ENCODE measurements at places on chromosomes 5 and 9.

- DNase-seq, result no peak
These were observed 203.1 kb downstream of the SAXO1 start for GRCh38 chr9:18829873-18830272.

DNA sequence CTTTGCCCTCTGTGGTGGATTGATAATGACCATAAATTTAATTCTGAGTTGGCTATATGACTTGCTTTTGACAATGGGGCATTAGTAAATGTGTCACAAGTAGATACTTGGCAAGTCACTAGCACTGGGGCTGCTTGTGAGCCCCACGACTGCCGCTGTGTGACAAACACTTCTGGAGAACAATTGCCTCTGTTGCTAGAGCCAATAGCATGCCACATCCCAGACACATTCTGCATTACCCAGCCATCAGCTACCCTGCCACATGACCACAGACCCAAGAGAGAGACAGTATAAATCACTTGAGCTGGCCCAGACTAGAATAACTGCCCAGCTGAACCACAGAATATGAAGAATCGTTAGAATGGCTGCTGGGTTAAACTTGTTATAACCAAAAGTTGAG is 753.2 kb upstream of the DMAC1 start:
- DNase-seq, result no peak

DNA sequence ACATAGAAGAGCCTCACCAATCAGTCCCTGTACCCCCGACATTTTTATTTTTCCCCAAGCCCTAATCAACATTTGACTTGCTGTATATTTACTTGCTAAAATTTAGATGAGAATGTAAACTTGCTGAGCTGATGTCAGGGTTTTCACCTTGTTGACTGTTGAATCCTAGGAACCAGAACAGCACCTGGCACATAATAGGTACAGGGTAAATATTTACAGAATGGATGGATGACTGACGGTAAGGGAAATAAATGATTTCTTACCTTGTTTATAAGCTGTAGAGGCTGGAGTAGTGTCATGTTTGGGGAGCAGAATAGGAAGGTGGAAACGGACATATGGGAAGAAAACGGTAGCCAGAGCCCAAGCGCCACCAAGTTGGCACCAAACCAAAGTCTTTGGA is 107.0 kb upstream of the NUDT12 start:
- no peak for DNase-seq

DNA sequence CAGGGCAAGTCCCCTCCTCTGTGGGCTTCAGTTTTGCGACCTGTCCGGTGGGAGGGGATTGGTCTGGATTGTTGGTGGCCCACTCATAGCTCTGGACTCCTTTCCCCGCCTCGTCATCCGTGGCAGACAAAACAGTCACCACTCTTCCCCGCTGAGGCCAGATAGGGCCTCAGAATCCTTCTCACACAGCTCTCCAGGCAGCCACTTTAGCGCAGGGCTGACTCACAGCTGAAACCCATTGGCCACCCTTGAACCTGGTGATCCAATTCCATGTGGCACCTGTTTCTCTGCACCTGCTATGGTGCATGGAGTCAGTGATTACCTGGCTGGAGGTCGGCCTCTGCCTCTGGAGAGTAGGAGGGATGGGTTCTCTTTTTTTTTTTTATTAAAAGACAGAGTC is 15.8 kb upstream of the CACFD1 start:
- no peak for DNase-seq

- no peak for DNase-seq
These were observed at the start of gene ZNF608 for GRCh38 chr5:124745928-124746915. TSS of gene ZNF608 (minus strand) at chr5:124746639. CDS start at chr5:124744989, 1,650 bp downstream.

GRCh38 chr5:78367318-78367991 is 7.0 kb downstream of the SCAMP1 start:
- no peak for DNase-seq

DNA sequence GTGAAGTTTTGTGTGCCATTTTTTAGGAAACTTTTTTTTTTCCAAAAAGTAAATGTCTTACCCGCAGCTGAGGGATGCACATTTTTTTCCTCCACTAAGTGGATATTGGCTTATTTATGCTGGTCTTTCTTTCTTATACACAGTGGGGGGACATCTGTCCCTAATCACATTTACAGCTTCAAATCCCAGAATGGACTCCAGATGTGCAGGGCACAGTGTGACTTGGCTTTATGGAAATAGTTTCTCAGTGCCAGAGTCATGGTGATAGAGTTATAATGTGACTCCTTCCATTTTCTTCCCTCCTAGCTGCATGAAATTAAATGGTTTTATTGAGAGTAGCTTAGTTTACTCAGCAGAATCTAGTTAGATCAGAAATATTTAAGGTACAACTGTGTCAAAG is 66.5 kb downstream of the SV2C start:
- DNase-seq, result no peak

DNA sequence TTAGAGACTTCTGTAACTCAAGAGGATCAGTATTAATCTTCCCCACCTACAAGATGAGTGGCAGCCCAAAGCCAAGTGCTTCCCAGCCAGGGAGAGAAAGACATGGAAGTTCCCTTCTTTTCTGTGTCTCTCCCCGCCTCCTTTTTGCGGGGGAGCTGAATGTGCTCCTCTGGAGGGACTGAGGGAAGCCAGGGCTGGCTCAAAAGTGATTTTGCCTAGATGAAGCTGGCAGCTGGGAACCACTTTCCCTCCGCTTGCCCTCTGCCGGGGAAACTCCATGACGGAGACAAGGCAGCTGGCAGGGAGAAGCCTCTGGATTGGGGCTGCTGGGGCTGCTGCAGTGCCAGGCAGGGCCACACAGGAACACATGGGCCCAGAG is 24.4 kb downstream of the EGR1 start:
- DNase-seq, result no peak

- DNase-seq, result no peak
These were observed 22.7 kb upstream of the UBLCP1 start for GRCh38 chr5:159240301-159240870.

- DNase-seq, result no peak
These were observed 47.1 kb upstream of the RAI14 start for GRCh38 chr5:34608859-34609648.

- no peak for DNase-seq
These were observed 159.4 kb downstream of the SIL1 start for GRCh38 chr5:139038613-139039305.

- no peak for DNase-seq
These were observed 1.1 kb downstream of the CYFIP2 start for GRCh38 chr5:157267025-157267424.

GRCh38 chr5:61614606-61615005 is 282.5 kb downstream of the ZSWIM6 start:
- no peak for DNase-seq

- DNase-seq, result no peak
These were observed 243.9 kb downstream of the TLE1 start for GRCh38 chr9:81445331-81445921.

GRCh38 chr9:90343991-90344390 is 298.6 kb downstream of the DIRAS2 start:
- no peak for DNase-seq
